Parietal lobe (tissue), 2 donors: ENCODE measurements at places on chromosomes 3 and 15. TPM values are rescaled to one million over a fixed set of nuclear protein-coding genes. Genes with fewer than 3 reads are reported as not detected.

Gene MME
- total RNA-seq = 5.9 TPM

Gene ITIH4
- 17.8 TPM for total RNA-seq

Gene SLC24A1
- 1.6 TPM for total RNA-seq

Gene CTXN2
- 0.63 TPM for total RNA-seq

Gene ARHGEF26
- total RNA-seq = 11.9 TPM

Gene GABRR3
- not detected for total RNA-seq

Gene ST3GAL6
- 25.7 TPM for total RNA-seq

Gene PRKCD
- total RNA-seq = 0.94 TPM

Gene IL16
- 1.3 TPM for total RNA-seq

Gene FANCD2OS
- not detected for total RNA-seq

Gene EXD1
- 0.63 TPM for total RNA-seq

Gene SLC51B
- total RNA-seq = not detected

Gene STAC
- 14.7 TPM for total RNA-seq
